ENCODE measurements at places on chromosomes 16 and 17.

DNA sequence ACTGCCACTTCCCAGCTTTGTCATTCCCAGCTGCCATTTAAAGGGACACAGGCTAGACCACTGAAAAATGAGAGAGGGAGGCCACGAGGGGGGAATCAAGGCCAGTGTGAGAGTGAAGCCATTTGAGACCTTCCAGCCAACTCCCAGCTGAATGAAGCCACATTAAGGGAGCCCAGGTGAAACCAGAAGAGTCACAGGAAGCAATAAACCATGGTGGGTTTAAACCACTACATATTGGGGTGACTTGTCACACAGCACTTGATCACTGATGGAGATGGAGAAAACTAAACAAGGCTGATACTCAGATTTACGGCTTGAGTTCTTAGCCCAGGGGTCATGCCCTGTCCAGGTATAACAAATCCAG lies 2.8 kb upstream of the NUBP1 start:
- DNase-seq = no peak

- no peak for DNase-seq
These were observed 6.1 kb downstream of the ANKS4B start for GRCh38 chr16:21239646-21240045.

DNA sequence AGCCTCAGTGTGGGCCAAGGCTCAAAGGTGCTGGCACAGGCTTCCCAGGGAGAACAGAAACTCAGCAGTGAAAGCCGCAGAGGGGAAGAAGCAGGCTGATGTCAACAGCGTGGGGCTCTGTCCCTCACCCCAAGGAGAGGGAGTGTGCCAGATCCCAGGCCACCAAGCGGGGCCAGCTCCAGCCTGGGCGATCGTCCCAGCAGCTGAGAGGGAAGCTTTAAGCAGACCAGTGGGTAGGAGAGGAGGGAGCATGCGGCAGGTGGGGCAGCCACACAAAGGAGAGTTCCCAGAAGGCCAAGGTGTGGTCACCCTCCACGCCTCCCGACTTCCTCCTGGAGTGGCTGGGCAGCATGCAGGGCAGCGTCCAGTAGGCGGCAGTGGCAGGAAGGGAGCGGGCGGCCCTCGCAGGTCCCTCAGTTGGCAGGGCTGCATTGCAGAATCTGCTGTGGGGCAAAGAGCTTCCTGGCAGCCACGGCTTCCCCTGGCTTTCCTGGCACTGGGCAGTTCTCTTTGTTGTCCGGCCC lies 6.0 kb downstream of the SYNGR2 start:
- no peak for DNase-seq

DNA sequence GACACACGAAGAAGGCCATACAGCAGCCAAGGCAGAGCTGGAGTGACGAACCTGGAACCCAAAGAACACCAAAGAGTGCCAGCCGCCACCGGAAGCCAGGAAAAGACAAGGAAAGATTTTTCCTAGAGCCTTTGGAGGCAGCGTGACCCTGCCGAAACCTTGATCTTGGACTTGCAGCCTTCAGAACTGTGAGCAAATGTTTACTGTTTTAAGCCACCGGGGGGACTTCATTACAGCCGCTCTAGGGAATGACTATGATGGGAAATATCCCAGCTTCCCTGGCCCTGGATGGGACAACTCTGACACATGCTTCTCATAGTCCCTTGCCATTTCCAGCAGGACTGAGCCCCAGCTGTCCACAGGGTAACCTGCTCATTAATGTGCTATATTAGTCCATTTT lies 270.6 kb downstream of the HAPSTR1 start:
- DNase-seq = no peak

GRCh38 chr16:78675951-78676792 lies 576.7 kb downstream of the WWOX start:
- DNase-seq = no peak

DNA sequence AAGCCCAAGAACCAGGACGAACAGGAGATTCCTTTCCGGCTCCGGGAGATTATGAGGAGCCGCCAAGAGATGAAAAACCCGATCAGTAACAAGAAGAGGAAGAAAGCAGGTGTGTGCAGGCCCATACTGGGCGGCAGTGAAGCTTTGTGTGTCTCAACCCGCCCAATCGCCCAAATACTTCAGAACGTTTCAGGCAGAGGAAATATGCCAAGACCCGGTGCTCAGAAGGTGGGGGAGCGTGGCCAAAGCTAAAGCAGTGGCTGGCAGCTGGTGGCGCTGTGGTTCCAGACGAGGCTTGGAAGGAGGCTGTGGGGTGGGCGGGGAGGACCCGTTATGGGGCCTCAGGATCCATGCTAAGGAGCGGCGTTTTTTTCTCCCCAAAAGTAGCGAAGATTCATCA lies 1.2 kb downstream of the CCDC137 start:
- no peak for DNase-seq

- no peak for DNase-seq
These were observed at the start of gene BCL6B for GRCh38 chr17:7022781-7023571. Gene BCL6B, plus strand, starts transcription at chr17:7023050. Its CDS starts 622 bp downstream, at chr17:7023672.

- DNase-seq = no peak
These were observed 15.9 kb downstream of the SLC46A1 start for GRCh38 chr17:28390141-28390540.

All from activated CD4-positive, alpha-beta T cell treated with anti-CD3 and anti-CD28 coated beads, Interleukin-2, amount 50 U/mL, for 1 hour (primary cell).